GM13977 (cell line): ENCODE measurements at places on chromosomes 5 and 9.

GRCh38 chr5:30572279-30572678, 621.2 kb upstream of the CDH6 start:
- DNase-seq, result no peak

DNA sequence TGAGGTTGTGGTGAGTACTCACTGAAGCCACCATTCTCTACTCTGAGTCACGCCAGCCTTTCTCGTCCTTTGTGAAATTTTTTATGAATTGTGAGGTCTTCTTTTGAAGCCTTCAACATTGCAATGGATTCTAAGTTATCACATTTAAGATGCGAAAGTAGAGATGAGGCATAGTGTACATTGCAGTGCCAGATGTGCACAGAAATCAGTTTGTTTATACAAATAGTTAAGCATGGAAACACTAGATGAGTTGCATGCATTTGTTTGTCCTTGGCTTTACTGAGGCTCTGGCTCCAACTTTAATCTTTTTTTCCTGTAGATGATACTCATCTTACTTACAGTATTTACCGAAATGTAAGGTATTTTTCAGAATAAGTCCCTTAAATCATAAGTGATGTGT, 453.7 kb upstream of the RIOK2 start:
- DNase-seq, result no peak

DNA sequence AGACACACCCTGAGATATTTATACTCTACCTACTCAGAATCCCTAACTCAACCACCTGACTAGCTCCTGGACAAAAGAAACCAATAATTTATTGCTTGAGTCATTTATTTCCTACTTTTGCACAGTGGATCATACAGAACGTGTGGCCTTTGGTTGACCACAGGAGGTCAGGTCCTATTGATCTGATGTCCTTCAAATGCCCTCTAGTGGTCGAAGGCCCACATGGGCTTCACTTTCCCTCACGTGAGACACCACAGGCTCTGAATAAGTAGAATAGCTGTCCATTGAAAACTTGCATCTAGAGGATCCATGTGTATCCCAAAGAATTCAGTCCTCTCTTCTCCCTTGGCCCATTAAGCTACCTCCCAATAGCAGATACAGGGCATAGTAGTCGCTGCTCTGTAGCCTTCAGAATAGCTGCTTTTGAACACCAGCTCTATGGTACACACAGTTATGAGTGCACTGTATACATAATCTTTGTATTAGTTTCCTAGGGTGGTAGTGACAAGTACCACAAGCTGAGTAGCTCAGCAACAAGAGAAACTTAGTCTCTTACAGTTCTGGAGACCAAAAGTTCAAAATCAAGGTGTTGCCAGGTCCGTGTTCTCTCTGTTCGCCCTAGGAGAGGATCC, 177.6 kb upstream of the SMARCA2 start:
- peak; percentile 52 for DNase-seq

- DNase-seq, result no peak
Measured at GRCh38 chr9:101478444-101478843, 42.9 kb upstream of the ALDOB start.

- DNase-seq, result no peak
Measured at GRCh38 chr9:121692606-121693387, 41.4 kb downstream of the DAB2IP start.

GRCh38 chr9:110140276-110140675, 67.7 kb downstream of the C9orf152 start:
- no peak for DNase-seq

DNA sequence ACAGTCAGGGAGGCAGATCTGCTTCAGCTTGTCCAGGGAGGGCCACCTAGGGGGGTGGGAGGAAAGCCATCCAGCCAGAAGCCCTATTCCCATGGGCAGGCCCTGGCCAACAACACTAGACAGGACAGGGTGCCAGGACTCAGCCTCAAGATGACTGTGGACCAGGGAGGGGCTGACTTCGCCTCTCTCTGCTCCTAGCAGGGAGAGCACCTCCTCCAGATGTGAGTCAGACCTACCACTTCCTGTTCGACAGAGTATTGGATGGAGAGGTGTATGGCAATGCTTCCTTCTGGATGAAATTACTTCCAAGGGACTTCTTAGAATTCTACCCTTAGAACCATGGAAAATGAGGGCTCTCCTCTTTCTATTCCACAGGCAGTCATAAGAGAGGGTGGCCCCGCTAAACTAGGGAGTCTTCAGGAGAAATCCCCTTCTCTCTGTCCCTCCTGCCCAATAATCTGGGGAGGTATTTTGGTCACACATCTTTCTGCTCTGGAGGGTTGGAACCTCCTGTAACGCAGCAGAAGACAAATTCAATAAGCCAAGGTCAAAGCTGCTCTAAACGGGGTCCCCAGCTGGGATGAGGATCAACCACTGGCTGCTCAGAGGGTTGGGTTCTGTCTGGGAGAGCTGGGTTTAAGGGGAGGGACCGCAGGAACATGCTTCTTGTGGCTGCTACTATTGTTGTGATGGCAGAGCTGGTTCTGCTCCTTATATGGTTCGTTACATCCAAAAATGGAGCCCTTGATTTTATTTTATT, 23.2 kb upstream of the RCL1 start:
- peak; percentile 29 for DNase-seq

- DNase-seq, result no peak
Measured at GRCh38 chr9:69871118-69871834, 50.7 kb downstream of the CFAP95 start.

GRCh38 chr9:15370466-15371447, 51.9 kb upstream of the SNAPC3 start:
- DNase-seq, result no peak

DNA sequence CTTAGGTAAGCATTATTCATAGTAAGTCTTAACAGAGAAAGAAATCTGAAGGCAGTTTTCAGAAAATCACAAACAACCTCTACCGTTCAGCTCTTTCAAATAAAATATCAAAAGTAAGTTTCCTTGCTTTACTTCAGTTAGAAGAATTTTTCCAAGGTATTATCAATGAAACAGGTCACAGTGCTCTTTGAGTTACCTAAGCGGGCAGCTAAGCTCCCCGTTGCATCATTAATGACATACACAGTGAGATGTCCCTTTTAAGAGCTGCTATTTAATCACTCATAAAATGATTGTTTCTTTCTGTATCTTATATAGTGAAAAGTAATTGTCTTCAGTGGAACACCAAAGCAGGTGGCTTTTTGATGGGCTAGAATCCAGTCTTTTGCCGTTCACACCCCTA, 86.2 kb upstream of the PIK3R1 start:
- no peak for DNase-seq

- DNase-seq, result no peak
Measured at GRCh38 chr9:137879052-137879451, 1.5 kb downstream of the CACNA1B start.

- DNase-seq, result no peak
Measured at GRCh38 chr5:102545175-102545574, 46.4 kb upstream of the SLCO6A1 start.

DNA sequence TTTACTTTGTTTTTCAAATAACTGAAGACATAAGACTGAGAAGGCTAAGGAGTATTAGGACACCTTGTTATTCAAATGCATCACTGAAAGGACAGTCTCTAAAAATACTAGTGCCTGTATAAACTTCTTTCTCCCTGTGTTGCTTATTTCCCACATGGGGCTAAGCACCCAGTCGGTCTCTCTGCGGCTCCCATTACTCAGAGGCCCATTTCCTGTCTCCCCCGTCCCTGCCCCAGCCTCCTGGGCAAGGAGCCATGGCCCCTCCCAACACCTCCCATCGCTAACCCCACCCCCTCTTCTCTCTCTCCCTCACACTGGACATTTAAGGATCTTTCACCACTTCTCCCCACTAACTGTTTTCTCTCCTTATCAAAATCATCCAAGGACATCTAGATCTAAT, 81.9 kb downstream of the EBF1 start:
- no peak for DNase-seq

DNA sequence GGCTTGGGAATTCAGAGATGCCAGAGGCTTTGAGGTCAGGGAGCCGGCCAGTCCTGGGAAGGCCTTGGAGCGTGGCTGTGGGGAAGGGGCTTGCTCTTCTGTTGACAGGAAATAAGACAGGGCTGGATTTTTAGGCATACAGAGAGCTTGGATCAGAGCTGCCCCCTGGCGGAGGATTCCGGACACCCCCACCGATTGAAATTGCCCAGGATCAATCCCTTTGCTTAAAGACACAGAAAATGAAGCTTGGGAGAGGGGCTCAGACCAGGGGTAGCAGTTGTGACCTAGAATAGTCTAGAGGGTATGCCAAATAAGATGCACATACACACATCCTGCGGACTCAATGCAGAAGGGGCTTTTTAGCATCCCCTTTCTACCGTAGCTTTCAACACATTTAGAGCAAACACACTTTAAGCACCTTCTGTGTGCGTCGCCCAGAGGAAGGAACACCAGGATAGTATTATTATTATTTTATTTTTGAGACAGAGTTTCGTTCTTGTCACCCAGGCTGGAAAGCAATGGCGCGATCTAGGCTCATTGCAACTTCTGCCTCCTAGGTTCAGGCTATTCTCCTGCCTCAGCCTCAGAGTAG, 1.7 kb upstream of the NTMT1 start:
- peak; percentile 82 for DNase-seq

DNA sequence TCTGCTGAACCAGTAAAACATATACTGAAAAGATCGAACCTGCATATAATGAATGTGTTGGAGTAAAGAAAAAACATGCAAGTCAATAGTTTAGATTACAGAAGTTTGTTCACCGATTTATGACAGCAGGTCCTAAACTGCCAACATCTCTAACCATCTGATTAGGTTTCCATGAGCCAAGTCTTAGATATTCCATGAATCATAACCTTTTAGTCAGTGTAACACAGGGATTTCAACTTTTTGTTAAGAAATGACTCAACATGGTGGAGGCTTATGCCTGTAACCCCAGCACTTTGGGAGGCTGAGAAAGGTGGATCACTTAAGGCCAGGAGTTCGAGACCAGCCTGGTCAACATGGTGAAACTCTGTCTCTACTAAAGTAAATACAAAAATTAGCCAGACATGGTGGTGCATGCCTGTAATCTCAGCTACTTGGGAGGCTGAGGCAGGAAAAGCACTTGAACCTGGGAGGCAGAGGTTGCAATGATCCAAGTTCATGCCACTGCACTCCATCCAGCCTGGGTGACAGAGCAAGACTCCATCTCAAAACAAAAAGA, 38.7 kb downstream of the APC start:
- DNase-seq, result no peak

- no peak for DNase-seq
Measured at GRCh38 chr5:157390551-157391297, 69.3 kb upstream of the NIPAL4 start.

- no peak for DNase-seq
Measured at GRCh38 chr5:68271124-68271523, 55.6 kb downstream of the PIK3R1 start.

GRCh38 chr5:95718738-95719137, 12.4 kb upstream of the RHOBTB3 start:
- DNase-seq, result no peak

- DNase-seq, result no peak
Measured at GRCh38 chr5:10894445-10895054, 133.5 kb upstream of the DAP start.

GRCh38 chr5:150520747-150521521, 13.0 kb downstream of the NDST1 start:
- DNase-seq, result no peak

GRCh38 chr9:129716091-129716490, 36.8 kb downstream of the PTGES start:
- DNase-seq, result no peak

DNA sequence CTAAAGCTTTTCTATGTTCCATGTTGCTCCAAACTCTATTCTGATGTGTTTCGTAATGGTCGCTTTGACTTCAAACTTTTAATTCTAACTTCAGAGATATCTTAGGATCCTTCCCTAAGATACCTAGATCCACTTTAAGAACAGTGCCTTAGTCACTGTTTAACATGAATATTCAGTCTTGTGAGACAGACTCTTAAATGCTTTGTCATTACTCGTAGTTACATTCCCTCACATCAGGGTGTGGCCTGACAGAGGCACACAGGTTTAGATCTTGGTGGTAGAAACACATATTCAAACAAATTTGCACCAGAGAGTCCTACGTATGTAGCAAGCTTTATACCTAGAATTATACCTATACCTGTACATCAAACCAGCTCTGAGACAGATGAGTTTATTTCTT, 687.0 kb upstream of the C9orf72 start:
- DNase-seq, result no peak

DNA sequence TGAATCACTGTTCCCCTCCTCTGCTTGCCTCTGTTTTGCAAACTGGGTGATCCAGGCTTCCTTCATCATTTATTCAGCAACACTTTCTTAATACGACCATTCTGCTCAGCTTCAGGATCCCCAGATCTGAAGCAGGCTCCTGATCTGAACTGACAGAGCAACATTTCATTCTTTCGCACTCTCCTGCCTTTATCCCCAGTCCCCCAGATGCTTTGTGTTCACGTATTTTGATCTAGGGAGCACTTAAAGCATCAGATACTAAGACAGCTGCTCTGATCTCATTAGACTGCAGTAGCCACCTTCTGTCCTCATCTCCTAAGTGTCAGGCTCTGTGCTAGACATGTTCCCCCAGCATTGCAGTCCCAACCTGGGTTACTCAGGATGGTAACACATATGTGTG, 158.0 kb downstream of the TRIO start:
- DNase-seq, result no peak

- peak; percentile 55 for DNase-seq
Measured at GRCh38 chr9:136791516-136792276, 552 bp downstream of the TMEM141 start.

DNA sequence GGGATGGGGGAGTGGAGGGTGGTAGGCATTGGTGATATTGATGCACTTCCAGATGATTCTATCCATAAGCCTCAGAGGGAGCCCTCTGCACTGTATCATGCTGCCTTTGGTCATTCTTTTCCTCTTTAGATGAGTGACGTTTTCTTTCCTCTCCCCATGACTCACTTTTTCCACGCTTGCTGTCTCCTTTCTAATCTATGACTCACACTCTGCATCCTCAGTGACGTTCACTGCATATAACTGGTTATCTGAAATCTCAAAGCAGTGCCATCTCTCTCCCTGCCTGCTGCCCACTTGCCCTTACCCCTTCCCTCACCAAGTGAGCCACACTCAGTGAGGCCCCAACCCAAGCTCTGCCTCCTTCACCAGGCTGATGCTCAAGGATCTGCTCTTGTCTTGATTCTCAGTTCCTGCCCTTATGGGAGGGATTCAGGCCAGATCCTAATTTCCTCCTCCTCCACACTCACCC, 31.6 kb downstream of the PTGS1 start:
- DNase-seq, result no peak

- peak; percentile 85 for DNase-seq
Measured at GRCh38 chr5:55226027-55226933, 835 bp downstream of the MCIDAS start.

DNA sequence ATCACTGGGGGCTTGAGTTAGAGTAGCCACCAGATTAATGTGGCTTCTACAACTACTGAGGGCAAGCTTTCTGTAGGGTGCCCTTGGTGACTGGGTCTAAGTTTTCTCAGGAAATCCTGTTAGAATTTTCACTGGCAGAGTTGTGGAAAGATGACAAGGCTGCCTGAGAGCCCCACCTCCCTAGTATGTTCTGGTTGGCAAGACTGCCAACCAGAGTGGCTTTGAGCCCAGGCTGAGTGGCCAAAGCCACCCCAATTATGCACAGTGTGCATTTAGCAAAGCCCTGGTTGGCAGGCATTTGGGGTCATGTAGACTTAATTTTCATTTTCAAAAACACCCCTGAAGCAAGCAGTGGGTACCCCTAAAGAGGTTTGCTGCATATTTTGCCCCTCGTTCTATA, 136.7 kb upstream of the HAPLN1 start:
- DNase-seq, result no peak
